Calu3 (cell line): ENCODE measurements at places on chromosomes 12 and 14. TPM values are rescaled to one million over a fixed set of nuclear protein-coding genes. Genes with fewer than 3 reads are reported as not detected.

The PTCSC3 gene
- not detected in 2 replicates for total RNA-seq

The APOF gene
- total RNA-seq: not detected in 2 replicates

The PPM1H gene
- 36.7 and 39.1 TPM in 2 replicates for total RNA-seq

The ZBTB42 gene
- 11.8 and 13.9 TPM in 2 replicates for total RNA-seq

The BDKRB1 gene
- not detected in 2 replicates for total RNA-seq

The MYH6 gene
- not detected in 2 replicates for total RNA-seq

The CFAP251 gene
- total RNA-seq: 3.8 and 5.0 TPM in 2 replicates

The CCDC197 gene
- total RNA-seq: not detected in 2 replicates

The PMEL gene
- total RNA-seq: 1.6 and 2.1 TPM in 2 replicates

The SLC5A8 gene
- total RNA-seq: 0.12 TPM in 1 of 2 replicates, not detected in the other

The KLHDC1 gene
- total RNA-seq: 0.49 and 0.99 TPM in 2 replicates

The RNASE7 gene
- total RNA-seq: not detected in 2 replicates

The PLEKHD1 gene
- total RNA-seq: 0.56 and 0.73 TPM in 2 replicates

The KRT3 gene
- total RNA-seq: not detected in 2 replicates

The KRT6A gene
- 0.24 TPM in 1 of 2 replicates, not detected in the other for total RNA-seq

The CMA1 gene
- total RNA-seq: not detected in 2 replicates

The PLXNC1 gene
- 1.3 and 2.3 TPM in 2 replicates for total RNA-seq

The OAS2 gene
- total RNA-seq: 58.1 and 211 TPM in 2 replicates

The YEATS4 gene
- total RNA-seq: 34.9 and 38.9 TPM in 2 replicates

The POTEM gene
- total RNA-seq: not detected in 2 replicates

The SERPINA5 gene
- 20.7 and 21.6 TPM in 2 replicates for total RNA-seq

The VWF gene
- not detected in 2 replicates for total RNA-seq

The KRT85 gene
- not detected in 2 replicates for total RNA-seq

The GLIPR1L1 gene
- not detected in 2 replicates for total RNA-seq

The ARHGAP9 gene
- 0.39 TPM in 1 of 2 replicates, not detected in the other for total RNA-seq

The NOXRED1 gene
- total RNA-seq: 1.2 and 1.6 TPM in 2 replicates

The RNASE2 gene
- not detected in 2 replicates for total RNA-seq

The KCTD10 gene
- 56.7 and 59.0 TPM in 2 replicates for total RNA-seq

The LHX5 gene
- total RNA-seq: not detected in 2 replicates

The SYCP3 gene
- total RNA-seq: 0.12 TPM in 1 of 2 replicates, not detected in the other

The LACRT gene
- not detected in 2 replicates for total RNA-seq

The IRAK3 gene
- total RNA-seq: 7.8 and 12.0 TPM in 2 replicates

The DBX2 gene
- total RNA-seq: not detected in 2 replicates

The MMP19 gene
- total RNA-seq: not detected in 2 replicates

The ASIC1 gene
- total RNA-seq: 3.5 and 4.1 TPM in 2 replicates

The OTOGL gene
- total RNA-seq: 0.05 and 0.09 TPM in 2 replicates

The SLC17A8 gene
- total RNA-seq: not detected in 2 replicates

The TTC9 gene
- 9.8 and 11.0 TPM in 2 replicates for total RNA-seq

The AMIGO2 gene
- total RNA-seq: 27.0 and 66.2 TPM in 2 replicates
